ENCODE measurements at places on chromosomes 16 and 17. TPM values are rescaled to one million over a fixed set of nuclear protein-coding genes. Genes with fewer than 3 reads are reported as not detected.

The NPEPPS gene
- 143 TPM for total RNA-seq

The PCTP gene
- total RNA-seq: 9.9 TPM

The TOP2A gene
- 55.5 TPM for total RNA-seq

The TEX19 gene
- not detected for total RNA-seq

The ITGAX gene
- 3.3 TPM for total RNA-seq

The SDR42E2 gene
- not detected for total RNA-seq

The DHRS7C gene
- 15.9 TPM for total RNA-seq

The SOST gene
- 0.20 TPM for total RNA-seq

The KRT9 gene
- 0.79 TPM for total RNA-seq

The MGAT5B gene
- 0.69 TPM for total RNA-seq

The CTRB2 gene
- not detected for total RNA-seq

The FUS gene
- 84.9 TPM for total RNA-seq

The XPO6 gene
- total RNA-seq: 67.0 TPM

The CSH1 gene
- total RNA-seq: not detected

The UMOD gene
- total RNA-seq: not detected

The PIRT gene
- 0.20 TPM for total RNA-seq

The SLC6A2 gene
- 4.1 TPM for total RNA-seq

The SLC2A4 gene
- total RNA-seq: 11.7 TPM

The RUNDC3A gene
- 7.6 TPM for total RNA-seq

The ANKRD40CL gene
- not detected for total RNA-seq

The TMEM235 gene
- total RNA-seq: not detected

The ABCC12 gene
- total RNA-seq: 0.10 TPM

The OSGIN1 gene
- 0.30 TPM for total RNA-seq

The PYY gene
- total RNA-seq: not detected

The SRL gene
- total RNA-seq: 27.8 TPM

The KRTAP9-8 gene
- 8.5 TPM for total RNA-seq

The STARD3 gene
- total RNA-seq: 15.8 TPM

The ALDH3A1 gene
- 2.0 TPM for total RNA-seq

The TPSG1 gene
- not detected for total RNA-seq

The TERF2IP gene
- total RNA-seq: 50.1 TPM

The PABPN1L gene
- total RNA-seq: not detected

The MEOX1 gene
- 10.9 TPM for total RNA-seq

The VTN gene
- total RNA-seq: 0.20 TPM

The KLHL36 gene
- 26.2 TPM for total RNA-seq

The RDM1 gene
- 0.79 TPM for total RNA-seq

The KRT32 gene
- total RNA-seq: 28.0 TPM

Data from skin of body (tissue), 3 donors.